Right cardiac atrium (tissue), 5 donors: ENCODE measurements at places on chromosomes 13 and 19. TPM values are rescaled to one million over a fixed set of nuclear protein-coding genes. Genes with fewer than 3 reads are reported as not detected.

PSG7 gene
- polyA plus RNA-seq: not detected

CSNK1G2 gene
- 30.2 TPM for polyA plus RNA-seq

FFAR2 gene
- 0.11 TPM for polyA plus RNA-seq

LRRC63 gene
- not detected for polyA plus RNA-seq

DCT gene
- polyA plus RNA-seq: 0.18 TPM

CEACAM6 gene
- not detected for polyA plus RNA-seq

ADGRE2 gene
- polyA plus RNA-seq: 0.25 TPM

PLK5 gene
- polyA plus RNA-seq: 0.11 TPM

SYT5 gene
- 0.09 TPM for polyA plus RNA-seq

ZNF548 gene
- 10.7 TPM for polyA plus RNA-seq

A1BG gene
- polyA plus RNA-seq: 32.6 TPM

B3GNT3 gene
- polyA plus RNA-seq: not detected

CEACAM16 gene
- not detected for polyA plus RNA-seq

SMAD9 gene
- 4.9 TPM for polyA plus RNA-seq

LIM2 gene
- not detected for polyA plus RNA-seq

DNA sequence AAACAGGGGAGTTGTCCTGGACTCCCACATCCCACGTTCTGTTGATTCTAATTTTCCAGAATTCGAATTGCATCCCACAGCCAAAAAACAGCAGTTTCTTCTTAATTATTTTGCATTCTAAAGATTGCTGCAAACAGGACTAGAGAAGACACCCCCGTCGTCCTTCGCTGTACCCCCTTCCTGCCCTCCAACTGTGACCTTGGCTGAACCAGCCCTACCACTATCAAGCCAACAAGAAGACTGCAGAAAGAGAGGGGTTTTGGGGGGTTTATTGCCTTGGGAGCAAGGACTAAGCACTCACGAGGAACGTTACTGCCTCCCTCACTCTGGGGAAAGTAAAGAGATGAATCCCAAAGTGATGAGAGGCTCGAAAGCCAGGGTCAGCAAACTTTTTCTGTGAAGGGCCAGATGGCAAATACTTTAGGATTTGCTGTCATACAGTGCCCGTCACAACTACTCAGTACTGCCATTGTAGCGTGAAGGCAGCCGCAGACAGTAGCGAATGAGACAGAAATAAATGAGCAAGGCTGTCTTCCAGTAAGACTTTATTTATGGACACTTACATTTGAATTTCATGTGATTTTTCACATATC, 32.5 kb upstream of the KATNAL1 start:
- no peak for DNase-seq

DNA sequence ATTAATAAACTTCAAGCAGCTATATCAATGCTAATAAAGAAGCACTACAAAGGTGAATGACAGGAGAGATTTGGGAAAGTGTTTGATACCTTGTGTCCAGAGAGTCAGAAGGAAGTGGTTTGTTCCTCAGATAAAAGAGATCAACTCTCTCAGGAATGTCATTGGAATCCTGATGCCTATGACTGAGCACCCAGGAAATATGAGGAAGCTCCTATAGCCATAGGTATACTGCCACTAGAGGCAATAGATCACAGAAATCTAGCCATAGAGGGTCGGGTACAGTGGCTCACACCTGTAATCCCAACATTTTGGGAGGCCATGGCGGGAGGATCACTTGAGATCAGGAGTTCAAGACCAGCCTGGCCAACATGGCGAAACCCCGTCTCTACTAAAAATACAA, 612.6 kb downstream of the DACH1 start:
- DNase-seq: no peak

GRCh38 chr13:97768134-97768533, 185.3 kb upstream of the IPO5 start:
- no peak for DNase-seq

GRCh38 chr19:53396525-53396868, 1.5 kb downstream of the ZNF765 start:
- no peak for DNase-seq

- peak; percentile 24 for DNase-seq
These were observed 76.6 kb downstream of the TSHZ3 start for GRCh38 chr19:31272583-31273106.

DNA sequence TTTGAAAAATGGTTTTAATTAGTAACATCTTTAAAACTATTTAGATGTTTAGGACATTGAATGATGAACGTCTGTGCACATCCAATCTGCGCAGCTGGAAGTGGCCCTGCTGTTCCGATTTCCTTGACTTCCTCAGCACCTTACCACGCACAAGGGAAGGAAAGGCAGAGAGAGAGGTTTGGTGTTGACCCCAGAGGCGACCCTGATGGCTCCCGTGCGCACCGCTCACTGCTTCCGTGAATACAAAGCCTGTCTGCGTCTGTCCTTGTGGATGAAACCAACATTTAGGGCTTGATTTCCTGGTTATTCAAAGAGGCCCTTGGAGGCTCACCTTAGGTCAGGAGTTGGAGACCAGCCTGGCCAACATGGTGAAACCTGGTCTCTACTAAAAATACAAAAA, 8.5 kb downstream of the MCF2L start:
- DNase-seq: no peak

- DNase-seq: peak; percentile 70
These were observed 49.0 kb downstream of the BRD4 start for GRCh38 chr19:15283141-15283883.

DNA sequence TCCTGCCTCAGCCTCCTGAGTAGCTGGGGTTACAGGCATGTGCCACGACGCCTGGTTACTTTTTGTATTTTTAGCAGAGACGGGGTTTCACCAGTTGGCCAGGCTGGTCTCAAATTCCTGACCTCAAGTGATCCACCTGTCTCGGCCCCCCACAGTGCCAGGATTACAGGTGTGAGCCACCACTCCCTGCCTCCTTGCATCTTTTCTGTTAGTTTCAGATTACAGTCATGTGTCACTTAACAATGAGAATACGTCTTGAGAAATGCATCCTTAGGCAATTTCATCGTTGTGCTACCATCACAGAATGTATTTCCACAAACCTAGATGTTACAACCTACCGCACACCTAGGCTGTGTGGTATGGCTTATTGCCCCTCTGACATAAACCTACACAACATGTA, 180.4 kb downstream of the TM9SF2 start:
- DNase-seq: no peak

DNA sequence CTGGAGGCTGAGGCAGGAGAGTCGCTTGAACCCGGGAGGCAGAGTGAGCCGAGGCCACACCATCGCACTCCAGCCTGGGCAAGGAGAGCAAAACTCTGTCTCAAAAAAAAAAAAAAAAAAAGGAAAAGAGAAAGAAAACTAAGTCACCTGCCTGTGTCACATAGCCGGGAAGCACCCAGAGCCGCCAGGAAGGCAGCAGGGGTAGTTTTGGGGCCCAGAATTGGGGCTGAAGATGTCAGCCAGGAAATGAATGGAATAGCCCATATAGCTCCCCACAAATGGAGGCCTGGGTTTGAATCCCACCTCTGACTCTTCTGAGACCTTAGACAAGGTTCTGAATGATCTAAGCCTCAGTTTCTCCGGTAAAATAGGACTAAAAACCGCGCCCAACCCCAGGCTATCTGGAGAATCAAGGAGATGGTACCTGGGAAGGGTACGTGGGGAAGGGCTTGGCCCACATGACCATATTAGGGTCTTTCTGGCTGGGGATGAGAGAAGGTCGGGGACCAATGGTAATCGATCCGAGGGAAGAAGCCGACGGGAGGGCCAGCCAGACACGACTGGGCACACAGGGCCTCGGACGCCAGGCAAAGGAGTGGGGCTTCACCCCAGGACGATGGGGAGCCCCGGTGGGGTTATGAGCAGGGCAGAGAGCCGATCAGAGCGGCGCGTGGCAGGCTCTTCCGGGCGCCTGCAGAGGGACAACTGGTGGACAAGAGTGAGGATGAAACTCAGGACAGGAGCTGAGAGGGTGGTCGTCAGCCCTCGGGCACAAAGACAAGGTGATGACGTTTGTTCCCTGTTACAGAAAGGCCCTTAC, 14.4 kb downstream of the CCDC124 start:
- peak; percentile 76 for DNase-seq

DNA sequence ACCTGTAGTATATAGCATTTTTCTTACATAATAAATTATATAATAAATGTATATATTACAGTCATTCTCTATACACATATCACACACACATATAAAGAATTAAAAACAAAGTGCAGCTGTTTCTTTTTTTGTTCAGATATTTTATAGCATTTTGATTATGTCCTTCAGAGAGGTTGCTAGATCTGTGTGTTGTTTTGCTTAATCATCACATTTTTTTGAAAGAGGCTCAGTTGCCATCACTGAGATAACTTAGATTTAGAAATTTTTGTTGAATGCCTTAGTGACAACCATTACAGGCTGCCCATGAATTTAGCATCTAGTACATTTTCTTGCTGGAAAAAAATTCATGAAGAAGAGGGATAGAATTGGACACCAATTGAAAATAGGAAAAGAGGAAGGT, 545.2 kb upstream of the PCDH9 start:
- no peak for DNase-seq

DNA sequence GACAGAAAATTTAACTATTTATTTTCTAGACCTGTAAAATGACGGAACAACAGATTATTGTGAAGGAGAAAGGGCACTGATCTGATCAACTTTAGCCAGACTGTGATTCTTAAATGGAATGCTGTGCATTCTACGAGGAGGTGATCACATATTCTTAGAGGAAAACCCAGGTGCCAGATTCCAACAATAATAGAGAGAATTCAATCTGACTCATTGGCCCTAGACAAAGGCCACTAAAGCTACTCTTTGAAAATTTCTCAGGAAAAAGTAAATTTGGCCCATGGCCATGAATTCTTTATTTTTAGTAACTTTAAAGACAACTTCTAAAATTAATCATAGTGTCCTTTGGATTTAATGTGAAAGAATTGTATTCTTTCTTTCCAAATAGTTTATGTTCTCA, 58.6 kb upstream of the POSTN start:
- DNase-seq: no peak

DNA sequence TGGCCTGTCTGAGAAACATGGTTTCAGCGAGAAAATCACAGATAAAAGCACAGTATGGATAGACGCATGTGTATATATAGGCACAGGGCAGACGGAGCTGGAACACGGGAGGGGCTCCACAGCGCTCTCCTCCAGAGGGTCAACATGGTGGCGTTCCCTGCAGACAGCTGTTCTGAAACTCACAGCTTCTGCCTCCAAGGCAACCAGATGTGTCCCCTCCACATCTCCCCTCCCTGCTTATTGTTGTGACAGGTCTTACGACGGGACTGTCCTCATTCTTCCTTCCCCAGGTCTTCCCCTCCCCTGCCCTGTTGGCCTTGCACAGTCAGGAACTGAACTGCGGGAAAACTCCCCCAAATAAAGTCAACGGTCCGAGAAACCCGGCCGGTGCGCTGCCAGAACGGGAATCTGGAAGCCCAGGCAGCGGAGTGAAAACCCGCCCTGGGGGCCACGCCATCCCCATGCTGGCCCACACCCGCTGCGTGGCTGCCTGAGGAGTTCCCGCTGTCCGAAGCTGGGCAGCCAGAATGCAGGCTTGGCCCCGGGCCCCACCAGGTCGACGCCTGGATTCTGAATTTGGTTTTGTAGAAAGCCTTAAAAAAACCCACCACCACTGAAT, 2.6 kb upstream of the TIMM13 start:
- DNase-seq: peak; percentile 51

- DNase-seq: peak; percentile 51
These were observed 33.9 kb upstream of the CEACAM21 start for GRCh38 chr19:41541990-41542584.

- no peak for DNase-seq
These were observed 3.1 kb upstream of the BEST2 start for GRCh38 chr19:12748489-12748888.

GRCh38 chr19:1278074-1278473, 2.7 kb downstream of the FAM174C start:
- no peak for DNase-seq

DNA sequence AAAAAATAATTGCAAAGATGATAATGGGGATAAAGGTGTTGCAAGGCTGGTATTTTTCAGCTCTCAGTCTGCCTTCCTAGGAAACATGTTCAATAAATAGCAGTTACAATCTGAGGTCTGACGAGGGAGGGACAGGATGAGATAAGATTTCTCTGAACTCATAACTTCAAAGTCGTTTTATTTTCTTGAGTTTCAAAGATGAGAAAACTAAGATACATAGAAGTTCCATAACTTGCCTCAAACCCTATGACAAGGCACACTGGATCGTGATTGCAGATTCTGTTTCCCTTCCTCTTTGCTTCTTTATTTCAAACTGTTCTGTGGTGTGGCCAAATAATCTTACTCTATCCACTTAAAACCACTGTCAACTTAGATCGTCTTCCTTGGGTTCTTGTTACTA, 327.2 kb downstream of the GPC5 start:
- no peak for DNase-seq

- DNase-seq: no peak
These were observed 55.6 kb upstream of the KL start for GRCh38 chr13:32960626-32961025.

DNA sequence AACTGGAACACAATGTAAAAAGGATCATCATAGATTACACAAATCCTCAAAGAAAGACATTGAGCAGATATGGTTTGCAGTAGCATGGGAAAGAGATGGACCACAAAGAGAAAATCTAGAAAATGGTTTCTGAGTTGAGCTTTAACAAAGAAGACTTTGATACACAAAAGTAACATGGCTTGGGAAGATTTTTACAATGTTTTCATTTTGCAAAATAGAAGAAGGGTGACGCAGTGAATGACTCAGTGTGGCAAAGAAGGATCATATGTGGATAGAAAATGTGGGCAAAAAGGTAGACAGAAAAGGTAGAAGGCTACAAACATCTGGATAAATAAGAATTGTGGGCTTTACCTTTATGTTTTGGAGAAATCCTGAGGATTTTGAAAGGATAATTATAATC, 1220.5 kb downstream of the PCDH17 start:
- no peak for DNase-seq

DNA sequence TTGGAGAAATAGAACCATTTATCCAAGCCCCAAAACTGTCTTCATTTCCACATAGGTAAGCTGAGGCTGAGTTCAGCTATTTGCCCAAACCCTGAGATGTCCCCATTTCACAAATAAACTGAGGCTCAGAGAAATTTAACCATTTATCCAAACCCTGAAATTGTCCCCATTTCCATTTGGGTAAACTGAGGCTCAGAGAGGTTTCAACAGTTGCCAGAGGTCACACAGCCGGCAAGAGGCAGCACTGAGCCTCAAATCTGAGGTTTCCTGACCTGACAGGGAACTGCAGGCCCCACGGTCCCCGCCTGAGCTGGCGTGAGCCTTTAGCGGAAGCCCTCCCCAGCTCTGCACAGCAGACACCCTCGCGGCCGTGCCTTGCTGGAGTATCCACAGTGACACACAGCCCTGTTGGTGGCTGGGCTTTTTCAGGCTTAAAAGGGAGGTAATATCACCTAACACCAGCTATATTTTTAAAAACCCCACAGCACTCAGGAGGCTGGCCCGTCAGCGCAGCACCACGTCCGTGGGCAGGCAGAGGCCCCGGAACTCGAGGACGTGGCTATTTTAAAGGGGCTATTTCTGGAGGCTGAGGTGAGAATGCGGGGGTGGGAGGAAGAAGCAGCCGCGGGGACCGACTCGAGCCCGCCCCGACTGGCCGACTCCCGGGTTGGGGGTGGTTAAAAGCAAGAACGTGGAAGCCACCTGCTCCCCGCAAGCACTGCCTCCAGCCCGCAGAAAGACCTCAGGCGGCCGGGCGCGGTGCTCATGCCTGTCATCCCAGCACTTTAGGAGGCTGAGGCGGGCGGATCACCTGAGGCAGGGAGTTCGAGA, 18.5 kb downstream of the PTPRS start:
- no peak for DNase-seq
